Heart right ventricle (tissue), 16 donors: ENCODE measurements at places on chromosomes 4 and X.
A peak's percentile ranks its signal among the peaks of the same experiment; 100 is the strongest.

DNA sequence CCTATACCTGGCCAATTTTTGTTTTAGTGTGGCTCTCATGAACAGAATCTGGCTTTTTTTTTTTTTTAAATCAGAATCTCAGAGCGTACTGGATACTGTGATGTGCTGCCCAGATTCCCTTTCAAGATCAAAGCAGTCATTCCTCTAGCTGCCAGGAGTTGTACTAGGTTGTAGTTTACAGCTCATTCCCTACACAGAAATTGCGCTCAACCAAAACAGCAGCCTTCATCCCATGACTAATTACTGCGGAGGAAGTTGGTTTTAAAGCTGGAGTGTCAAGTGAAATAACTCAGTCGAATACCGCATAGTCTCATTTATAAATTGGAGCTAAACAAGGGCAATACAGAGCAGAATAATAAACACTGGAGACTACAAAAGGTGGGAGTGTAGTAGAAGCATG lies 12.2 kb upstream of the TMPRSS11B start:
- no peak for DNase-seq

DNA sequence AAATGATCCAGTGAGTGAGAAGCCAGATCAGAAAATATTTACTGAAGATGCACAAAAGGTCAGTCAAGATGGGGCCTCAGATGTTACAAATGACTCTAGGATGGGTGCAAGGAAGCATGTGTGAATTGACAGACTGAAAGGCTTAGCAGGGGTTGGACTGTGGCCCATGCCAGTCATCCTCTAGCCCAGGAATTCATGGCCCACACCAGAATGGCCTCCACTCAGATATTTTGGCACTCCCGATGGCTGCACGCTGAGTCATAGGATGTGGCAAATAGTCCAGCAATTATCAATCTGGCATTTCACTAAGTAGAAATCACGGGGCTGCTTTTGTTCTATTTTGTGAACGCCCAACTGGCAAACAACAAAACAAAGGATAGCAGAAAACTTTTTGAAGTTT lies 406.5 kb downstream of the IQCM start:
- DNase-seq: peak; percentile 68

DNA sequence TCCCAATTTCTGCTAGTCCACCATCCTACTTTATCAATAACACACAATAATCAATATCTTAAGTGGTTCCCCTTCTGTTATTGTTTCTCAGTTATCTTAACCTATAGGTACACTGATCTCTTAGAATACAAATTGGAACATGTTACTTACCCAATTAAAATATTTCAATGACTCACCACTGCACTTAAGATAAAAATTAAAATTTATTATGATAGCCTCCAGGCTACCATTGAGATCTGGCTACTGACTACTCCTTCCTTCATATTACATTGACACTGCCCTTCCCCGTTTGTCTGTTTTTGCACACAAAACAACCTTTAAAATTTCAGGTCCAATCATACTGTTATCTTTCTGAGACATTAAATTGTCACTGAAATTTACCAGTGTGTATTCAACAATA lies 1074.7 kb downstream of the ADGRL3 start:
- no peak for DNase-seq

GRCh38 chr4:13711233-13711785 lies 83.8 kb upstream of the BOD1L1 start:
- DNase-seq: no peak

DNA sequence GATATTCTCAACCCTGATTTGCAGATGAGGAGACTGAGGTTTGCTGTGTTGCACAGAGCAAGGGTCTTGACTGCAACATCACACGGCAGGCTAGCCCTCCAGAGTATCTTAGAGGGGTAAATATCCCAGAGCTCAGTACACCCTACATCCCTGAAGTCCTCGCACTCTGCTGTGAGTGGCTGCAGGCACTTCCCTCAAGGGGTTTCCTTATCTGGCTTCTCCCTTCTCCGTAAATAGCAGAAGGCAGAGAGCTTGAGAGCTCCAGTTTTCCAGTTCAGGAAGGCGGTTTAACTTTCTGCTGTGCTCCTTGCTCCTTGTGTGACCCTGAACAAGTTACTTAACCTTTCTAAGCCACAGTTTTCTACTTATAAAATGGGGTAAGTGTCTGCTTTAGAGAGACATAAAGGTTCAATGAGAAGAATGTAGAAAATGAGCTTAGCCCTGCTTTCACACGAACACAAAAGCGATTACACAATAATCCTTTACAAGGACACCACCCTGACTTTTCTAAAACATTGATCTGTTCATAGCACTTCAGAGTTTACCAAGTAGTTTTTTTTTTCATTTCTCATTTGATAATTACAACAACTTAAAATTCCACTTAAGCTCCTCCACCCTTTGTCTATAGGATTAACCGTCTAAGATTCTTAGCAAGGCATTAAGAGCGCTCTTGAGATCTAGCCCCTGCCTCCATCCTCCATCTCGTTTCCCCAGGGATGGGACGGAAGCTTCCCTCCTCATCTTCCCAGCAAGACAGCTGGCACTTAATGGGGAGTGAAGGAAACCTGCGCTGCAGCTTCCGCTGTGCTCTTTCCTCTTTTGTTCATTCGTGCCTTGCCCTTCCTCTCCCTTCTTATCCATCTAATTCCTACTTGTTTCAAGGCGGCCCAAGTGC lies 68.4 kb downstream of the TAPT1 start:
- DNase-seq: no peak

GRCh38 chr4:187887906-187888305 lies 107.7 kb upstream of the ZFP42 start:
- no peak for DNase-seq

DNA sequence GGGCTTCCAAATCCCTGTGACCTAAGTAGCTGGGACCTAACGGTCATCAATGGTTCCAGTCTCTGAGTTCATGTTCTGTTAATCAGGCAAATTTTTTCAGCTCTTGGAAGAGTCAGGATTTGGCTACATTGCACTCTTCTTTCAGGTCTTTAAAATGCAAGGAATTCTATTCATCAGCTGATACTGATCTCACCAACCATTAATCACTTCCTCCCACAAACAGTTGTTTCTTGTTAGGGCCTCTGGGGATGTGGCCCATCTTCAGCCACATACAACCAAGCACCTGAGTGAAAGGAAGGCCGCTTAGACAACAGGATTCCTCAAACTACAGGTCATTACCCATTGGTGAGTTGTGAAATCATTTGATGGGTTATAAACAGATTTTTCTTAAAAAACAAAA lies 71.7 kb downstream of the FANCB start:
- no peak for DNase-seq

DNA sequence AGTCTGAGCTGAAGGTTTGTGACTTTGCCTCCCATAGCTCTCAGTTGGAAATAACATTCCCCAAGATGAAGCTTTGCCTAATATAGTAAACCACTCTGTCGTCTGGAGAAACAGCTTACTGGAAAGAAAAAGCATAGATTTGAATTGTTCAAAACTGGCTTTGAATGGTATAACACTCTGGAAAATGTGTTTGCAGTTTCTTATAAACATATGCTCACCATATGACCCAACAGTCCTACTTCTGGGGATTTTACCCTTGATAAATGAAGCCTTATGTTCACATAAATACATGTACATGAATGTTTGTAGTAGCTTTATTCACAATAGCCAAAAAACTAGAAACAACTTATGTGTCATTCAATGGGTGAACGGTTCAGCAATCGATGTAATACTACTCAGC lies 10.2 kb downstream of the VEGFD start:
- no peak for DNase-seq

DNA sequence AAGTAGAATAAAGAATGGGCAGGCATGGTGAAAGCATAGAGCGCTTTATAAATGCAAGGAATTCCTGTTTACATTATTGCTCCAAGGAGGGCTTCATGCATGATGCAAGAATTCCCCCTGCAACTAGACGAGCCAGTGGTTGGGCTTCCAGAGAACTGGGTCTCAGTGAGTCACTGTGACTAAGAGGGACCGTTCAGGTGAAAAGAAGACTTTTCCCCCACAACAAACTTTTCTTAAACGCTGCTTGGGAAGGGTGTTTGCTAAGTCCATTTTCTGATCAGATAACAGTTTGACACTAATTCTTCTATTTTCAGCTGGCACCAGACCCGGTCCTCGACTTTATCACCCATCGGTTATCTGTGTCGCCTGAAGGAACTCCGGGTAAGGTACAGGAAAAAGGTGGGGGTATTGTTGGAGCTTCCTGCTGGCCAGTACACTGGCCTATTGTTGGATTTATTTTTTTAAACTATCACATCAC lies 40.1 kb downstream of the LDB2 start:
- peak; percentile 69 for DNase-seq

DNA sequence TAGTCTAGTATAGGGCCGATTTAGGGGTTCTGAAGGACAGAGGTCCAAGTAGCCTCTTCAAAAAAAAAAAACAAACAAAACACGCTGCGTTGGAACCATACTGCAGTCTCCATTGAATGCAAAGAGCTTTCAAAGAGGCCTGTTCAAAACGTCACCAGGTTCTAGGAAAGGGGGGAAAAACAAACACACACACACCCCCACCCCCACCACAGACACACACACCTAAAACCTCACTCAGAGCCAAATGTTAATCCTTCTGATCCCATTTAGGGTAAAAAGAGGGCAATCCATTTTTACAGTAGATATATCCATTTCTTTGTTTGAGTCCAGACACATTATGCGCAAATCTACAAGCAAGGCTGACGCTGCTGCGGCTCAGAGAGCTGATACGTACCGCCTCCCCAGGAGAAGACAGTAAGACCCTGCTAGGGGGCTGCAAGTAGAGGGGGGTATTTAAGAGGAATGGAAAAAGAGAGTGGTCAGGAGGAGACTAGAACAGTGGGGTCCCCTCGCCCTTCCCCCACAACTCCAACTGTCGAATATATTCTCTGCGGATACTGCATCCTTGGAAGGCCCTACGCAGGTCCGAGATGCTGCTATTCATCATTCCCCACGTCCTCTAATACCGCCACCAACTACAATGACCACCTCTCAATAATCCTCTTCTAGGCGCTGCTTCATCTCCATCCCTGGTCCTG lies 1.3 kb downstream of the NKRF start:
- no peak for DNase-seq

DNA sequence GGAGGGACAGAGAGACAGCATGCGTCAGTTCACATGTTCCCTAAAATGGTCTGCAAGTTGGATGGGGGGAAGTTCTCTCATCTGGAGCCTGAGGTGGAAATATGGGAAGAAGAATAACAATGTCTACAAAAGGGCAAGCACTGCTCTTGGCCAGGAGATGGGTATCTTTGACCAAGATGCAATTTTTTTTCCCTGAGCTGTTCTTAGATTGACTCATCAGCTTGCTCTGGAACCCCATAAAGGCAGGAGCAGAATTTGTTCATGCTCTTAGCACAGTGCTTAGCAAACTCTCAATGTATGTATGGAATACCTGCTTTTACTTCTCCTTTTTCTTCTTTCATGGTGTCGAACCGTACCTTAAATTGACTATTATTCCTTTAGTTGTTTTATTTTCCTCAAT lies 90.5 kb upstream of the ZNF827 start:
- DNase-seq: no peak

- DNase-seq: no peak
These were observed 32.7 kb downstream of the BST1 start for GRCh38 chr4:15735536-15735935.

DNA sequence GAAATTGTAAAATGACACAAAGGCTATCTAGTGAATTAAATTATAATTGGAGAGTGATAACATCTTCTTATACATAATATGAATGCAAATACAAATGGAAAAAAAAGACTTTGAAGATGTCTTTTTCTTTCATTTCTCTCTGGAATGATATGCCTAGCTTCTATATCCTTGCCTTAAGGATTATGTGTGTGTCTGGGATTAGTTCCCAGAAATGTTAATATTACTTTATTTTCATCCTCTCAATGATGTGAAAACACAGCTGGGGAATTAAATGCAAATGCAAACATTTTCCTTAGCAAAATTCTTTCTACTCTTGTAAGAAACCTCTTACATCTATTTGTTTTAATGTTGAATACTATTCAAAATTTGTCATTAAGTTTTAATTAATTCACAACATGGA lies 441.9 kb downstream of the FSTL5 start:
- no peak for DNase-seq

GRCh38 chrX:8729811-8730210 lies 2.1 kb downstream of the ANOS1 start:
- no peak for DNase-seq

- peak; percentile 41 for DNase-seq
These were observed 208.3 kb upstream of the JADE1 start for GRCh38 chr4:128600996-128601871.

DNA sequence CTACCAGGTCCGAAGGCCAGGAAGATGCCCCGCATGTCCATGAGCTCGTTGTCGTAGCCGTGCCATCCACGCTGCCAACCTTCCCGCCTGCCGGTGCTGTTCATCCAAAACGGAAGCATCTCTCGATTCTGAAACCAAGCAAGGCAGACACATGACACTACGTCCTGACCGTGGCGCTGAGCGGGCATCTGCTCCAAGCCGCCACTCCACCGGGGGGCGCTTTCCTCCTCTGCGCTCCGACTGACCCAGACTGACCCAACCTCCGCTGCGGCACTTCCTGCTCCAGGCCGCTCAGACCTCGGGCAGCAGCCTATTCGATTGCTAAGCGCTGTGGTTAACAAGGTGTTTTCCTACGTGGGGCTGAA lies 120.5 kb downstream of the ENPP6 start:
- DNase-seq: peak; percentile 50

- DNase-seq: no peak
These were observed 115.9 kb downstream of the CPZ start for GRCh38 chr4:8708401-8709021.

GRCh38 chr4:151721466-151721865 lies 39.3 kb downstream of the GATB start:
- no peak for DNase-seq

DNA sequence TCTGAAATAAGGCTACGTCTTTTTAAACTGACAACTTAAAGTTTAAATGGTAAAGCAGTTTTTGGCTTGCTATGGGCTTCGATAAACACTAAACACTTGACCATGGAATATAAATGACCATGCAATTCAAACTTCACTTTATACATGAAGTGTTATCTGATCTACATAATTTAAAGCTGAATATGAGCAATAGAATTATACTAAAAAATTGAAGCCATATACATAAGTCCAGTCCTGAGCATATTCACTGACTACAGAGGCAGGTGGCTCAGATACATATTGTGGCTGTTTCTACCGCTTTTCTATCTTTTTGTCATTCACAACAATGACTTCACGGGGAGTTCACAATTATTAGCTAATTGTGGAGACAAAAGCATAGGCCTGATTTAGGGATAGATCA lies 149.6 kb upstream of the DDIT4L start:
- DNase-seq: no peak

GRCh38 chr4:103786014-103786413 lies 66.2 kb upstream of the TACR3 start:
- DNase-seq: no peak
